ENCODE measurements at places on chromosomes 2 and 18.
A peak's percentile ranks its signal among the peaks of the same experiment; 100 is the strongest.

GRCh38 chr2:150570712-150571111 is 83.2 kb upstream of the RND3 start:
- no peak for DNase-seq

DNA sequence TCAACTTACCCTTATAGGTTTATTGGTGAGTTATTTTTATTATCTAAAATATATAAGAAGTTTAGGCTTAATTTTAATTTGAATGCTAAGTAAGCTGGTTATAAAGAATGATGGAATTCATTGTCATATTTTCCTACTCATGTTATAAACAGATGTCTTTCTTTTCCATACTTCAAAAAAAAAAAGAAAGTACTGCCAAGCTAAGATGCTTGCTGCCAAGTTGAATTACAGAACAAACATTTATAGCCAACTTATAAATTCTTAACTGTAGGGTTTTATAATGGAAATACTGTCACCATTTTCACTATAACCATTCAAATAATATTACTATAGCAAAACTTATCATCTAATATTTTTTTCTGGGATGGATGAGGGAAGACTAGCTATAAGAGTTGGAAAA is 676.0 kb downstream of the NRXN1 start:
- DNase-seq, result no peak

DNA sequence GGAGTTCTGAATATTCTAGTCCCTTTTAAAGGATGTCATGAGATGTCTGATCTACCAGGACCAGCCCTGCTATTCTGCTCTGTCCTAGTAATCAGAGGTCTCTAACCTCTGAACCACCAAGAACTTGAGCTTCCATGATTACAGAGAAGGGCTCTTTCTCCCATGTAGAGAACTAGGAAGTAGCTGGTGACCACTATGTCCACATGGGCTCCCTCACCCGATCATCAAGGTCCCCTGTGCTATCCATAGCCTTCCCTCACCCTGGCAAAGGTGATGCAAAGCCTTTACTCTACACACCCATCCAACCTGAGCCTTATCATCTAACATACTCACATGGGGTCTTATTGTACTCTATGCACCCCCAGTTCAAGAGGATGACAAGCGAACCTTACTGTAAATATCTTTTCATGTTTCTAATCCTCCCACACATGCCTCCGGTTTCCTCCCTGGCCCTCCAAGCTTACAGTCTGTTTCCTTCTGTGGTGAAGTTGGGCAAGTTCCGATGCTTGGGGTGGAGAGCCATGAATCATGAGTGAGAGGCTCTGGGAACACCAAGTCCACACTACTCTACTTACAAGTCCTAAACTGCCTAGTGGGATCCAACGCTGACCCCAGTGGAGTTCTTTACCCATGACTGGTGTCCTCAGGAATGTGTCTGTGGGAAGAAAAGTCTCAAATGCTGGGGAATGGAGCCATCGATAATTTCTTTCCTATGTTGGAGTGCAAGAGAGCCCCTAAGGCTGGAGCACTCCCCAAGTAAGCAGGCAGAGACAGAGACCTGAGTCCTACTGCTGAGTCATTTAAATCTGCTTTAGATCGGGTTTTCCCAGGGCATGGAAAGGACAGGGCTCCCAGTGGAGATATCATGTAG is 73.3 kb upstream of the KLF7 start:
- peak; percentile 92 for DNase-seq

DNA sequence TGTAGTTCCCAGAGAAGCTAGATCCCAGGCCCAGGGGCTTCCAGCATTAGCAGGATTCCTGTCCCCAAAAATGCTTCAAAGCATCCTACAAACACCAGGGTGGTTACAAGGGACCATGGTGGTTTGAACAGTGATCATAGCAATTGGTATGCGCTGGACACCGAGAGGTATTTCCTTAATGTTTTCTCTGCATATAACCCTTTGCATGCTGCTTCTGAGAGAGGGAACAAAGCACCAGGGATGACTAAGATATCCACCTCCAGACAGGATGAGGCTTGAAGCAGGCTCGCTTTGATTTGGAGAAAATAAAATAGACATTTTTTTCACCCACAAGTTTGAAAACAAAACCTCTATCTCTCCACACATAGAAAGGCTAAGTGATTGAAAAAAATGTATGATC is 50.5 kb upstream of the TSPYL6 start:
- no peak for DNase-seq

GRCh38 chr18:76885001-76885400 is 62.6 kb downstream of the ZNF236 start:
- DNase-seq, result no peak

- no peak for DNase-seq
These were observed 46.7 kb upstream of the ITGA6 start for GRCh38 chr2:172380436-172381274.

DNA sequence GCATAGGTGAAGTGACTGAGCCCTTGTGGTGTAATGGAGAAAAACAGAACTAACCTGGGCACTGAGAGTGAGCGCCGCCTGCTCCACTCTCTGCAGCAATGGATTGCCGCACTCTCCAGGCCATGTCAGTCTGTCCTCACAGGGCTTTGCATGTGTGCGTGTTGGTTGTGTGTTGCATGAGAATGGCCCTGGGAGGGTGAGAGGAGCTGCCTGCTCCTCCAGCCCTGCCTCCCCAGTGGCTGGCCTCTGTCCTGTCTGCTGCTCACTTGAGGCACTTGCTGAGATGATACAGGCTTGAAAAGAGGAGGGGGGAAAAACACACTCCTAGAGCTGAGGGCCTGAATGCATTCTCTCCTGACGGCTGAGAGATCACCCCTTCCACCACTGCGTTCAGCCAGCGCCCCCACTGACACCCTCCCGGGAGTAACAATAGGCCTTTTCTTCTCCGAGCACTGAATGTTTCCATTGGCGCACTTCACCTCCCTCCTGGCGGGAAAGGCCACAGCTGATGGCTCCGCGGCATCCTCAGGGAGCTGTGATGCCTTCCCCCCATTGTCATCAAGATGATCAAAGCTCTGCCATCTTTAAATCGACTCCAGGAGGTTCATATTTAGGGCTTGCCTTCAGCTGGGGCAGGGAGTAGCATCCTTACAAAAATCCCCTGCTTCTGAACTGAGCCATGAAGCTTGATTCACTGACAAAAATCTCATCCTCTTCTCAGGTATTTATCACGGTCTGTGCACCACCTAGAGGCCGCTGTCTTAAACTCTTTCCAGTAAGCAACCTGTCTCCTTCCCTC is 49.9 kb upstream of the DAPL1 start:
- DNase-seq, result no peak

DNA sequence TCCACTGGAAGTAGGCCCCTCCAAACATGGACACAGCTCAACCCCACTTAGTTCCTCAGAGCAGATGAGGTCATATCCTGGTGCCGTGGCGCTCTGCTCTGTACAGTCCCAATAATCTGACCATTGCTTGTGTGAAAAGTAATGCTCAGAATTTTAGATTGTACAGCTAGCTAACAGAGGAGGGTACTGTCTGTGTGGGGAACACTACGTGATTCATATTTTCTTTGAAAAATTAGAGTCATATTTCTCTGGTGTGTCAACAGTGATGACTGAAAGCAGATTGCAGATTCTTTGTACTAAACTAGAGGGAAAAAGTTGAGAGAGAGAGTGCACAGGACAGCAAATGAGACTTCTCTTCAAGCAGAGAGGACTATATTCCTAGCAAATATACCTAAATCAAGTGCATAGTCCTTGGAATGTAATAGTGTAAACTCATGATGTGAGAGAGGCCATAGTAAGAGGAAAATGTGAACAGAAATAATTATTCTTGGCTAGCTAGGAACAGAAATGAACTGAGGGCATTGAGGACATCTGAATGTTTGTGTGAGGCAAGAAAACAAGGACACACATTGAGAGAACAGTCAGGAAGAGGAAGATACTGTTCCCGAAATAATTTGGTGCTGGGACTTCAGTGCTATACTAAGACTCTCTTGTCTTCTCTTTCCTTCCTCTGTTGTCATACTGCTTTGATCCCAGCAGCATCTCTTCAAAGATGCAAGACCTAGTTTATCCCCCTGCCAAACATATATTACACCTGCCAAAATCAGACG is 157.0 kb upstream of the RND3 start:
- no peak for DNase-seq

DNA sequence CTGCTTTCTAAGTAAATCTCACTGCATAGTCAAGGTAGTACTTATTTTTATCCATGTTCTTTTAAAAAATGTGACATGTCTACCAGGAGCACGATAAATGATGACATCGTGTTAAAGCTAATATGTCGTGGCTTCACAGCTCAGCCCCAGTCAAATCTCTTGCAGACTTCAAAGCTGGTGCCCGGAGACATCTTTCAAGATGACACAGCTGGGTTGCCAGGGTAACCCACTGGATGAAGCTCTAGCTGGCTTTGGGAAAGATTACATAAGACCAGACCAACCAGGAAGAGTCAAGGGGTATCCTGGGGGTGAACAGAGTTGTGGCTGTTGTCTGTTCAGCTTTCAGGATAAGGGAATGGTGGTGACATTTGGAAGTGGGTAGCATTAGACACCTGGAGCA is 67.8 kb downstream of the VSNL1 start:
- DNase-seq, result peak; percentile 28

- DNase-seq, result no peak
These were observed 652.9 kb upstream of the ID2 start for GRCh38 chr2:8028981-8029380.

DNA sequence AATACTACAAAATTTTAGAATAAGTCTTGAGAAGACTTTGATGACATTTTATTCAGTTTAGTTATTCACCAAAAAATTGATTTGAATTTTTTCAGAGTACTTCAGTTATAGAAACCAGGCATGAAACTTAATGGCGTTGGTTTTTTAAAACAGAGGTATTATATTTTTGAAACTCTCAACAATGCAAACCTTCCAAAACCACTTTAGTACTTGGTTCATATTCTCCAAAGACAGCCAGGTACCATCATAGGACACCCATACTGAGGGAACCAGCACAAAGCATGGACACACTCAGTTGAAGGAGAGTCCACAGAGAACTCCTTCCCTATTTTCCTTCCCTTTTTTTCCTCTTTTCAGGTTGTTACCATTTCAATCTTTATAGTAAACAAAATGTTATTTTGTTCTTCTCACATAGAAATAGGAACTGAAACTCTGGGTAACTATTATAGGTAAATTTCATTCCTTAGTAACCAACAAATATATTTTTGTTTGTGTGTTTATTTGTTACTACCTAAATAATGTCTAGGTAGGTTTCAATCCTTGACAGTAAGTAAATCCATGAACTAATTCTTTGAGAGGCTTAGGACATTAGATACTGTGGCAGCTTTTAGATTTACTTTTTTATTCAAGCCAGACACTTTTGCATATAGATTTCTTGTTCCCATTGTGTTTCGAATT is 95.8 kb downstream of the TMEFF2 start:
- DNase-seq, result no peak

DNA sequence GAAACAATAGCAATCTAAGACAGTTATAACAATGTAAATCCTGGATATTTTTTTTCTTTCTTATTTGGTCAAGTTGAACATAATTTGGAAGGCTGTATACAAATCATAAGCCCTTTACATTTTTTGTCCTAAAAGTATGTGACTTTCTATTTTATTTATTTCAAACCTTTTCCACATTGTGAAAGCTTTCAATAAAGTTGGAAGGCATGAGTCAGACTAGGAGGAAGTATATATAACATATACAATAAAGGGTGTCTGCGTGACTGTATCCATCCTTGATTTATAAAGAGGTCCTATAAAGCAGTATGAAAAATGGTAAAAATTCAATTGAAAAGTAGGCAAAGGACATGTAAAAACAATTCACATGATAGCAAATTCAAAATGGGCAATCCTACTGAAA is 44.4 kb downstream of the CRACDL start:
- no peak for DNase-seq

DNA sequence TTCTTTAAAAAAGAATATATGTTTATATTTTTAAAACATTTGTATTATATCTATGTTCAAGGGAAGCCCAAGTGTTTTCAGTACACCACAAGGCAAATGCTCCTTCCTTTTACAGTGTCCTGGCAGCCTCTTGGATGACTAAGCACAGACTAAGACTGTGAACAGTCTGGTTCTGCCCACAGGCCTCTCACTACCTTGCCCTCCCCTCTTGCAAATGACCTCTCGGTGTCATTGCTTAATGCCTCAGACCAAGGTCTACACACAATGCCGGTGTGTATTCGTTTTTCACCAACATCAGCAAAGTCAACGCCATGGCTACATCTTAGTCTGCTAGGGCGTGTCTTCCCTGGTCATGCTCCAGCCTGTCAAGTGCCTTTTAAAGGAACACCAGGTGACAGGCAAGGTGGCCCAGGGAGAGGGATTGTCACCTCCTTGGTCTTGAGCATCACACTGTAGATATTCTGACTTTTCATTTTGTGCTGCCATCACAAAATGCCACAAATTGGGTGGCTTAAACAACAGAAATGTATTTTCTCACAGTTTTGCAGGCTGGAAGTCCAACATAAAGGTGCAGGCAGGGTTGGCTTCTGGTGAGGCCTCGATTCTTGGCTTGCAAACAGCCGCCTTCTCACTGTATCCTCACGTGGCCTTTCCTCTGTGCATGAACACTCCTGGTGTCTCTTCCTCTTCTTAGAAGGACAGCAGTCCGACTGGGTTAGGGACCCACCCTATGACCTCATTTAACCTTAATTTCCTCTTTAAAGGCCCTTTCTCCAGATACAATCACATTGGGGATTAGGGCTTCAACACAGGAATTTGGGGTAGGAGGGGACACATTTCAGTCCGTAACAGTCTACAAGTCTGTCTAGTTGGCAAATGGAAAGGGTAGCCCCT is 266.5 kb downstream of the KLHL29 start:
- DNase-seq, result no peak

- no peak for DNase-seq
These were observed 5.0 kb upstream of the TGIF1 start for GRCh38 chr18:3444954-3445353.

DNA sequence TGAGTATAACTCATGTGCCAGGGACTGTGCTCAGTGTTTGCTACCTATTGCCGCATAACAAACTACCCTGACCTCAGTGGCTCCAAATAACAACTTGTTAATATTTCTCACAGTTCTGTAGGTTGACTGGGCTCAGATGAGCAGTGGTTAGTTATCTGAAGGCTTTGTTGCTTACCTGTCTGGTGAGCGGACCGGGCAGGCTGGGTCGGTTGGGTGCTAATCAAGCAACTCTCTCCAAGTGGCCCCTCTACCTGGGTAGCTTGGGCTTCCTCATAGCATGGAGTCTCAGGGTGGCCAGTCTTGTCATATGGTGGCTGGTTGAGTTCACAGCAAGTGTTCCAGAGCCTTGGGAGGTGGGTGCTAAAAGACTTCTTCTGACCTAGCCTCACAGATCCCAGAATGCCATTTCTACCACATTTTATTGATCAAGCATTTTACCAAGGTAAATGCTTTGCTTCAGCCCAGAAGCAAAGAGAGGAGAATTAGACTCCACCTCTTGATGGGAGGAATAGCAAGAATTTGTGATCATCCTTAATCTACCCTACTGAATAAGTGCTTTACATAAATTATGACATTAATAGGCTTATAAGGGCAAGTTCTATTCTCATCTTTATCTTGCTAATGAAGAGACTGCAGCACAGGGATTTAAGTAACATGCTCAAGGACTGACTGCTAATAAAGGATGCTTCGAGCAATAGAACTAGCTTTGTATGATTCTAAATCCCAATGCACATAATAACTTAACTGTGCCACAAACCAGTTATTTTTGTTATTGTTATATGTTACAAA is 16.9 kb downstream of the RAB31 start:
- no peak for DNase-seq

GRCh38 chr18:58224425-58224750 is 180.4 kb downstream of the NEDD4L start:
- DNase-seq, result no peak

GRCh38 chr18:55589625-55590291 is 1.8 kb upstream of the TCF4 start:
- peak; percentile 99 for DNase-seq

All from lower leg skin (tissue), 4 donors.